ENCODE measurements at places on chromosomes 1 and 21.
A peak's percentile ranks its signal among the peaks of the same experiment; 100 is the strongest.

- DNase-seq: peak; percentile 37
Measured at GRCh38 chr1:79969886-79970285, 963.4 kb upstream of the ADGRL4 start.

GRCh38 chr21:45305836-45306235 is 18.1 kb upstream of the POFUT2 start:
- DNase-seq: no peak

- DNase-seq: no peak
Measured at GRCh38 chr1:209705033-209705598, 470 bp downstream of the HSD11B1 start.

DNA sequence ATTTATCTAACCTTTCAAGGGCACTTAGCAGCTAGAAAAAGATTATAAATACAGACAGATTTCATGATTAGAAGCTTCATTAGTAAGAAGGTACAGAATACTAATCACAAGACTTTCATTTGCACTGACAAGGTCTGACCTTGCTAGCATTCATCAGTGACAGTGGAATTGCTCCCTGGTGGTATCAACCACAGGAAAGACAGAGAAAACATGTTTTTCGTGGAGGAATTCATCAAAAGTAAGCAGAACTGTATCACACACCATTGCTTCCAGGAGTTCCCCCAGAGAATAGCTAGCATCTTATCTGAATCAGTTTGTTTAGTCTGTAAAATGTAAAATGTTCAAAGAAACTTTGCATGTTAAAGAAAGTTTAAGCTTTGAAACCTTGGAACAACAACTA is 20.6 kb upstream of the CRB1 start:
- DNase-seq: no peak

- no peak for DNase-seq
Measured at GRCh38 chr1:162310337-162310736, 66.3 kb downstream of the SPATA46 start.

- DNase-seq: peak; percentile 53
Measured at GRCh38 chr1:186442651-186443375, 18.1 kb downstream of the PDC start.

DNA sequence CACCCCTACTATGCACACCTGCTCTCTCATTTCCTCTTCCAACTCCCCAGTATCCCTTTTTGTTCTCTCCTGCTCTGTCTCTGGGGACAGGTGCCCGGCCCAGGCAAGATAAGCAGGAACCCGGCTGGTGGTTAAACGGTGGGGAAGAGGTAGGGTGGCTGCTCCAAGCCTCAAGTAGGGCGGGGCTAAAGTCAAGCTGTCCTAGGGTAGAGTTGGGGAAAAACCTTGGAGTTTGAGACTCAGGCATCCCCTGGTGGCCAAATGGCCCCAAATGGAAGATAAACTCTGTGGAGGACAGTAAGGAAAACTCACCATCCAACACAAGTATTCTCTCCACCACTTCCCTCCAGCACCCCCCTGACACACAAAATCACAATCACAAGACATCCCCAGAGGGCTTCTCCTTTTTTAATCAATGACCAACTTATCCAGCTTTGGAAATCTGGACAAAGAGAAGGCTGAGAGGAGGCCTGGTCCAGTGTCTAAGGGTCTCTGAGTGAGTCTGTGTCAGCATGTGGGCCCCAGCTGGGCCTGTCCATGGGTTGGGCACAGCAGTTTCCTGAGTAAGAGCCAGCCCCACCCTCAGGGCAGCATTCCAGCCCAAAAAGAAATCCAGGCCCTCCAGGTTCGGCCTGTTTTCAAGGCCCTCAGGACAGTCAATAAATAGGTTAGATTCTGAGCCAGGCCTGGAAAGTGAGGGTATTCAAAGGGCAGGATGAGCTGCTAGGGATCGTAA is 9.8 kb downstream of the POMGNT1 start:
- no peak for DNase-seq

GRCh38 chr1:86823821-86824500 is 90.0 kb downstream of the SELENOF start:
- no peak for DNase-seq

DNA sequence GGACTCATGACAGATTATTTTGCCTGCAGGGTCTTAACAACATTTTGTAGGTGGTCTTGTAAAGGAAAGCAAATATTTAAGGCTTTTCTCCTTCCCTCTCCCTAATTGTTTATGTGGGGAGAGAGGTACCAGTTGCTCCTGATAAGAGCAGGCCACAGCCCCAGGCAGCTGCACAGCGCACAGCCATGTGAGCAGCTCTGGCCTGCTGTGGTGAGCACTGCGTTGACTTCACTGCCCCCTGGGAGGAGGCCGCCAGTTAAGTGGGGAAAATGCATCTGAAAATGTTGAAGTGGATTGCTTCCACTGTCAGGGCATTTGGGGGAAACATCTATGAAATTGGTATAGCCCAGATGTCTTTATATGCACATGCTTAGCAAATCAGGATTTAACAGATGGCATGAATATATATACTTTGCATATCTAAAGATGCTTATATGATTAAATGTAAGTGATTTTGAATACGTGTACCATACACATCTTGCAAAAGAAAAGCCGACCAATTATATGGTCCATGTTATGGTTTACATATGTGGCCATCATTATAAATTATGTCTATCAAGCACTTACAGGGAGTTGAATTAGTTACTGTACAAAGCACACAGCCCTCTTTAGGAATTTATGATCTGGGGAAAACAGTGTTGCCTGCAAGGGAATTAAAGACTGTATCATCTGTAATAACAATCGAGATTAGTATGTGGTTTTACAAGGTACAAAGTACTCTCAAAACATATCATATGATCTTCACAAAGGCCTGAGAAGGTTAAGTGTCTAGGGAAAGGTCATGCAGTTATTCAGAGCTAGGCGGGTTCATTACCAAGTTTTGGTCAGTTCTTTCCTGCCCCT is 132.1 kb downstream of the RHOU start:
- DNase-seq: peak; percentile 6

DNA sequence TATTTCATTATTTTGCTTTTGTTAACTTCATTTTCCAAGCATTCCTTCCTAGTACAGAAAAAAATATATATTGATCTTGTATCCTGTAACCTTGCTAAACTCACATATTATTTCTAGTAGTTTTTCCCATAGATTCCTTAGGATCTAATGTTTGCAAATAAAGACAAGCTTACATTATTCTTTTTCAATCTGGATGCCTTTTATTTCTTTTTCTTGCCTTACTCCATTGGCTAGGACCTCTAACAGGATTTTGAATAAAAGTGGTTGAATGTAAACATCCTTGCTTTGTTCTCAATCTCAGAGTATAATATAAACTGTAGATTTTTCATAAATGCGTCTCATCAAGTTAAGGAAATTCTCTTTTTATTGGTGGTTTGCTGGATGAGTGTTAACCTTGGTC is 74.5 kb upstream of the GUCA2A start:
- no peak for DNase-seq

GRCh38 chr1:37267111-37267835 is 207.1 kb upstream of the ZC3H12A start:
- DNase-seq: peak; percentile 12
